Stimulated activated CD8-positive, alpha-beta memory T cell treated with anti-CD3 and anti-CD28 coated beads, Interleukin-7, amount 100 ng/mL, for 4 hours (primary cell): ENCODE measurements at places on chromosomes 2 and 18.

- no peak for DNase-seq
These were observed 2.1 kb upstream of the WNT6 start for GRCh38 chr2:218857371-218858137.

DNA sequence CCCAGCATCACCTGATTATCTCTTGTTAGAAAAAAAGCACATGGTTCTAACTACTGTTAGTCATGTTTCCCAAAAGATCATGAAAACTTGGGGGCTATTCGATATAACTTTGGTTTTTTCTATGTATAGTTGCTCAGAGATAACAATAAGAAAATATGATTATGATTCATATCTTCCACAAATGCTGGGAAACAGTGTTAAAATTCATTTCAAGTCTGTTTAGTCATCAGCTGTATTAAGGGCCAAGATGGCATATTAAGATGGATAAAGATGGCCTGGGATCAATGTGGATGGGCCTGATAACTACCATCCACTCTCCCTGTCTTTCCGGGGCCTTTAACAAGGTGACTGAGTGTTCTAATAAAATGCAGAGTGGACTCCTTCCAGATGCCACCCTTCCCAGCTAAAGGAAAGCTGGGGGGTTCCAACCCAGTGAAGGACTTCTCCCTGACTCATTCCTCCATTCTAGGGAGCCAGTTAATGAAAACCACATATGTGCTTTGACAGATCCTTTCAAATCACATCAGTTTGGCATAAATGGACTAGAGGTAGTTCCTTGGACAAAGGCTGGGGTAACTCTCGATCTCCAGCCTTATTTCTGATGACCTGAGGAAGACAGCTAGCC is 221.6 kb downstream of the VAPA start:
- DNase-seq, result no peak

DNA sequence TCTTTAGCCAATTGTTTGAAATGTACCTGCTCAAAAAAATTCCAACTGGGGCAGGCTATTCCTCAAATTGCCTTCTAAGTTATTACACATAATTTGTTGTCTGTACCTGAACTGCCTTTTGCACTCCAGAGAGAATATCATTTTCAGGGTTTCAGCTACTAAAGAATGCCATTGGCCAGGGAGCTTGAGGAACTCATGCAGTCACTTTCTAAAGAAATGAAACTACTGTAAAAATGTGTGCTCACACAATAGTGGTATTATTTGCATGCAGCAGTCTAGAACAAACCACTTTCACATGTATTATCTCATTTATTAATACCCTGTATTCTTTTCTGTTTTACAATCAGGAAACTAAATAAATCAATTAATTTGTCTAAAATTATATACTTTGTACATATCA is 152.2 kb downstream of the PID1 start:
- DNase-seq, result no peak

GRCh38 chr2:105274046-105274445 is 32.5 kb downstream of the GPR45 start:
- DNase-seq, result no peak

DNA sequence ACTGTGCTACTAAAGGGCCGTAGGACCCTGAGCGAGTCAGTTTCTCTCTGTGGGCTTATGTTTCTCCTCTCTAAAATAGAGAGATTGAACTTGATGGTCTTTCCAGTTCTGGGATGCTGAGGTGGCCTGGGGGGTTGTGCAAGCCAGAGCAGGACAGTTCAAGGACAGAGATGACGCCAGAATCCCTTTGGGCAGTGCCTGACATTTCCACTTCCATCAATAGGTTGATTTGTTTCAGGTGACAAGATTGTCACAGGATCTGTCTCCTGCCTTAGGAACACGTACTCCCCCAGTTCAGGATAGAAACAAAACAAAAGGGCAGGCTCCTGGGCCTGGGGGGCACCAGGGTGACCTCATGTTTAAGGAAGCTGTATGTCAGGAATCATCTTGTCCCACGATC is 82.0 kb downstream of the XDH start:
- no peak for DNase-seq

DNA sequence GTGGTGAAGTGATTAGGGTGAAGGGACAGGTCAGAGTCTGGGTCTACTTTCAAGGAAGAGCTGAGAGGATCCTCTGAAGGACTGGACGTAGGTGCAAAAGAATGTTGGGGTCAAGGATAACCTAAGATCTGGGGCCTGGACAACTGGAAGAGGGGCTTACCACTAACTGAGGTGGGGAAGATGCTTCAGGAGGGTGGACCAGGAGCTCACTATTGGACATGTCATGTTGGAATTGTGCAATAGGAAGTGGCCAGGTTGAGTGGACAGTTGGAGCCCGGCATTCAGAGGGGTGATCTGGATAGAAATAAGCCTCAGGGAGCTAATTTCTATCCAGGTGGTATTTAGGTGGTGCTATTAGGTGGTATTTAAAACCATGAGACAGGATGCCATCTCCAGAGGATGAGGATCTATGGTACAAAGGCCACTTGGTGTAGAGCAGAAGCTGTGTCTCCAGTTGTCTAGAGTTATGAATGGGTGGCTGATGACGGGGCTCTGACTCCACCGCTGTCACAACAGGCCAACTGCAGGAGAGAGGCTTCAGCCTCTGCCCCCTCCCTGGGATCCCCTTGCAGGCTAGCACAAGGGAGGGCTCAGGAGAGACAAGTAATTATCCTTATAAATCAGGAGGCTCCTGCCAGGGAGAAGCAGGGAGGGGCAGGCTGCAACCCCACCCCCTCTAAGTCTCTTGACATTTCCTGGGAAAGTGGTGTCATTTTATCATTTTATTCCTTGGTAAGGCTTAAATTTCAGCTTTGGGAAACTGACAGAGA is 158.0 kb downstream of the SMAD7 start:
- no peak for DNase-seq
